ENCODE measurements at places on chromosomes 1 and 21.

GRCh38 chr1:10734375-10734774 lies 62.1 kb downstream of the CASZ1 start:
- no peak for DNase-seq

DNA sequence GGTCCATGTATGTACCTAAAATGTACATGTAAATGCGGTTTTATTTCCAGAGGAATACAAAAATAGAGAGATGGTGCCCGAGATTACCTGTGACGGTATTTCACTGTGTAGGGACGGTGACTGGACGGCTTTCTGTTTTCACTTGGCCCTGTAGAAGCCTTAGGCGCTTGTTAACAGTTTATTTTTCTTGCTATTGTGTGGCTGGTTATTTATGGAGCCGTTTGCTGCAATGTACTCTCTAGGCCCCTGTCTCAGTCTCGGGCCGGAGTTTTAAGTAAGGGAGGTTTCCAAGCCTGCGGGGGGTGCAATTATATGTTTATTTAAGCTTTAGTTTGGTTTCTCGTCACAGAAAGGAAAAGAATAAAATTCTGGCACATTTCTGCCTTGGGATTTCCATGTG lies 413 bp downstream of the EFCAB7 start:
- no peak for DNase-seq

GRCh38 chr21:46056450-46056903 lies 41.4 kb upstream of the COL6A2 start:
- no peak for DNase-seq

DNA sequence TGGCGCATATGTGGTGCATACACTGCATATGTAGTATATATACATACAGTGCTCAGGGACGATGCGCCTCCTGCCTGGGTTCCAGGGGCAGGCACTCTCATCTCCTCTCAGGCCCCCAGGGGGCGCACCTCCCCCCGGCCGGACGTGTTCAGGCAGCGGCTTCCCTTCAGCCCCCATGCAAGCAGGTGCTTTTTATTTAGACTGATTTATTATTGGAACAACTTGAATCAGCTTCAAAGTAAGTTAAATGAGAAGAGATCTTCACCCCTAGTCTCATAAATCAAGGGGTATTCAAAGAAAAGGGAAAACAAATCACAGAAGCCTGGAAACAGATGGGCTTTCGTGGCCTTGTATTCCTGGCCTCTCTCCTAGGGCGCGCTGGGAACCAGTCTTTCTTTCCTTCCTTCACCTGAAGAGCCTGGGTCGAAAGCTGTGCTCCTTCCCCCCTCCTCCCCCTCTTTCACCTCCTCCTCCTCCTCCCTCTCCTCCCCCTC lies 64.6 kb downstream of the UBIAD1 start:
- peak; percentile 55 for DNase-seq

DNA sequence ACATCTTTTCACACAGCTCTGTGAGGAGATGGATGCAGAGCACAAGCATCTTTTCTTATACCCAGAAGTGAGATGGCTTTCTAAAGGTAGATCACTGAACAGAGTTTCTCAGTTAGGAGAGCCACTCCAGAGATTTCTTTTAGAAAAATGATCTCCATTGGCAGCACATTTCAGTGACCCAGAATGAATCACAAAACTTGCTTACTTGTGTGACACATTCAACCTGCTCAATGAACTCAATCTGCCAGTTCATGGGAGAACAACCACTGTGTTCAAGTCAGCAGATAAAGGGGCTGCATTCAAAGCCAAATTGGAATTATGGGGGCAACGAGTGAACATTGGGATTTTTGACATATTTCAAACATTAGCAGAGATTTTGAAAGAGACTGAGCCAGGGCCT lies 78.3 kb downstream of the UCHL5 start:
- DNase-seq: no peak

GRCh38 chr1:119655154-119655553 lies 7.1 kb upstream of the ZNF697 start:
- DNase-seq: no peak

- DNase-seq: no peak
Observed at GRCh38 chr1:11502516-11502915, 23.6 kb downstream of the DISP3 start.

- no peak for DNase-seq
Observed at GRCh38 chr1:108028841-108029388, 63.9 kb upstream of the VAV3 start.

DNA sequence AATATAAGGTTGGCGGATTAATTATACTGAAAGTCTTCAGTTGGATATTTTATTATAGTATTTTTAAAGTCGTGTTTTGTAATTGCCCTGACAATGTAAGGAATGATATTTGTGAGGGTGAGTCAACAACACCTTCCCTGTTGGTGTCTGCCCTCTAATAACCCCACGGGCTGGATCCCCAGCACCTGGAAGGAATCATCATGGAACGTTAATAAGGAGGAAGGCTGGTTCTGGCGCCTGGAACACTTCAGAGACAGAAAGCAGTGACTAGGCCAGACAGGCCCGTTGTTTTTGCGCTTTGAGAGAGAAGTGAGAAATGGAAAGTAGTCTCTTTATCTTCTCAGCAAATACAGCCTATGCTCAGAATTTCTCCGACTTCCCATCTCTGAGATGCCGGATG lies 31.6 kb downstream of the TEX35 start:
- DNase-seq: no peak

DNA sequence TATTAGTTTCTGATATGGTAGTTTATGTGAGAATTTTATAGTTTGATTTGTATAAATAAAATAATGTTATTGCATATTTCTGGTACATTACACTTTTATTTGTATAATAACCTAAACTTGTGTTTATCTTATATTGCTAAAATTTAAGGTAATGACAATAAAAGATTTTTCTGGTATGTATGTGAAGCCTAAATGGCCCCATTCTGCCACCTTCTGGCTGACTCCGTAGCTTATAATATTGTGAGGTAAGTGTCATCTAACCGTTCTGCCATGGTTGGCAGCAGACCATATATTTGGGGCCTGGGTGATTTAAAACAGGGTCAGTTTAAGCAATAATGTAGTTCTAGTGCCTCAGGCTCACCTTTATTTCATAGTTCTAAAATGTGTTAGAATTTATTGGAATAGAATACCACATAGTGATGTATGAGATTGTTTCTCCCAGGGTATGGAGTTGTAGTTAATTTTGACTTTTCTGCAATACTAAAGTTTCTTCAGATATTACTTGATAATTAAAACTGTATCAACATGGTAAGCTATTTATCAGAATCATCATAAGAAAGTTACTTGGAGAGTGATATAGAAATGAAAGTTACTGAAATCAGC lies 21.2 kb upstream of the PRKACB start:
- DNase-seq: no peak

DNA sequence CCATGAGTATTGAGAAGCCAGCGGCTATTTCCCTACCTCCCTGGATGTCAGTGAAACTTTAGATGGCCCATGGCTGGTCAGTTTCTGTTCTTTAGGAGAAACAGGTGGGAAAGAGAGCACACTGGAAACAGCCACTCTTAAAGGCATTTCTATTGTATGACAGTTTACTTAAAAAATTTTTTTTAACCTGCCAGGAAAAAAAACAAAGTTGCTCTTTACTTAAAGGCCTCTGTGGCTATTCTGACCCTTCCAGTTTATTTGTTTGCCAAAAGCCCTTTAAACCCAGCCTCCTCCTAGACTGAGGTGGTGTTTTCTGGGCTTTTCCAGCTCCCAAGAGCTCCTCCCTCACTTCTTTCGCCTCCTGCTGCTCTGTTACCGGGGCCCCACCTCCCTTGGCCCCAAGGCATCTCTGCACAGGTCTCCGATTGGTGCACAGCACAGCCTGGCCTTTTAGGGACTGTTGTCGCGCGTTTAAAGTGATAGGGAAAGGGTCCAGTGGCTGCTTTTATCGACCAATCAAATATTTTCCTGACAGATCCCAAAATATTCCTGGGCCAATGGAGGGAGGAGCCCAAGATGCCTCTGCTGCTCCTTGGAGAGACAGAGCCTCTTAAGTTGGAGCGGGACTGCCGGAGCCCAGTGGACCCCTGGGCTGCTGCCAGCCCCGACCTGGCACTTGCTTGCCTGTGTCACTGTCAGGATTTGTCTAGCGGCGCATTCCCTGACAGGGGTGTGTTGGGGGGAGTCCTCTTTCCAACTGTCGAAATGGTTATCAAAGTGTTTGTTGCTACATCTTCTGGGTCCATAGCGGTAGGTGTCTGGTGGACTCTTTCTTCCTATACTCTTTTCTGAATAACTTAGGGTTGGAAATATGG lies at the start of gene SH3BGR:
SH3BGR (plus strand) TSS at position 639 of the 875 bp plus-strand sequence; CDS start at position 766, 127 bp downstream.
- DNase-seq: no peak

- no peak for DNase-seq
Observed at GRCh38 chr1:228961511-228961910, 226.2 kb downstream of the RHOU start.

GRCh38 chr1:241560146-241560848 lies 28.1 kb downstream of the KMO start:
- no peak for DNase-seq

DNA sequence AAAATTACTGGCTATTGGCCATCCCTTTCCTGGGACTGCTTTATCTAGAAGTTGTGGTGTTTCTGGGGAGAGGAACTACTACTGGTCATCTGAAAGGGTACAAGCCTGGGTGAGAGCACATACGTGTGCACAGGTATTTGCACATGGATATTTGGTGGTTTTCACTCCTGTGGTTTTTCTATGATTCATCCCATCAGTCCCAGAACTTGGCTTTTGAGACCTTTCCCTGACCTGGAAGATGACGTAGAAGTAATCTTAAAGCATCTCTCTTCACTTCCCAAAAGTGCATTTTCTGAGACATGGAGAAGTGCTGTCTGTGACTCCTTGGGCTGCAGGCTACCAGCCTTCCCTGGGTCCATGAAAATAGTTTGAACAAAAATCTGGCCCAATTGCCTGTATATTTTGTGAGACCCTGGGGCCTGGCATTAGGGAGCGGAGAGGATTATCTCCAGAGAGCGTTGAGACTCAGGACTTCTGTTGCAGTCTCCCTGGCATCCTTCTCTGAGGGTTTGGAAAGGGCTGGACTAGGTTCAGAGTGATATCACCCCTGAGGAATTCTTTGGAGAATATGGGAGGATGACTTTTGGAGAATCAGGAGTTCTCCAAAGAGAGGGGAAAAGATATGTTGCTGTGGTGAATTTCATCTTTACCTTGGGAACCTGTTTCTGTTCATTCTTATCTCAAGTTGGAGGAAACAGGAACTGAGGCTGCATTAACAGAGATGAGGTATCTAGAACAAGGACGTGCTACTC lies 130.8 kb downstream of the NOS1AP start:
- no peak for DNase-seq

GRCh38 chr1:167541003-167541402 lies 12.6 kb downstream of the CREG1 start:
- no peak for DNase-seq

DNA sequence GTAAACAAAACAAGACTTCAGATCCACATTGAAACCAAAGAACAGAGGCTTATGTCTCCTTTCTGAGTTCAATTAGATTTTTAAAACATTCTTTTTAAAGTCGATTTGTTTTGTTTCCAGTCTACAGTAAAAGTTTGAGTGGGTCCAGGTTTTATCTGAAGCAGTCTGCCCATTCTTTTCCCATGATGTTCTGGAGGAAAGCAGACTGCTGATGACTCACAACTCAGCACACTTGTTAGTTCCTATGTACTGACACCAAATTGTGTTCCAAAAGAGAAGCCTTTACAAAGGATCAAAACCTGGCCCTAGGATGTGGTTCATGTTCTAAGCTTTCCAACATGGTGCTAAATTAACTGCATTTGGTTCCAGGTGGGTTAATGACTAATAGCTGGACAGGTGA lies 11.4 kb upstream of the CCN1 start:
- no peak for DNase-seq

DNA sequence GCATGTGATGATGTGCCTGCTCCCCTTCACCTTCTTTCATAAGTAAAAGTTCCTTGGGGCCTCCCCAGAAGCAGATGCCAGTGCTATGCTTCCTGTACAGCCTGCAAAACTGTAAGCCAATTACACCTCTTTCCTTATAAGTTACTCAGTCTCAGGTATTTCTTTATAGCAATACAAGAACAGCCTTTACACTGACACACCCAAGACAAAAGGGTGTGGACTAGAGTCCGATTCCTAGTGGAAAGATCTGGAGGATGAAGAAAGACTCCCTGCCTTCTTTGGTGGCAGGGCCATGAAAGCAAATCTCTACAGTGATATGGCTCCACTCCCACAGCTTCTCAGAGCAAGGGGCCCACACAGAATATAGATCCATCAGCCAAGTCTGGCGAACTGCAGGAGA lies 209.7 kb upstream of the ST6GALNAC5 start:
- no peak for DNase-seq

DNA sequence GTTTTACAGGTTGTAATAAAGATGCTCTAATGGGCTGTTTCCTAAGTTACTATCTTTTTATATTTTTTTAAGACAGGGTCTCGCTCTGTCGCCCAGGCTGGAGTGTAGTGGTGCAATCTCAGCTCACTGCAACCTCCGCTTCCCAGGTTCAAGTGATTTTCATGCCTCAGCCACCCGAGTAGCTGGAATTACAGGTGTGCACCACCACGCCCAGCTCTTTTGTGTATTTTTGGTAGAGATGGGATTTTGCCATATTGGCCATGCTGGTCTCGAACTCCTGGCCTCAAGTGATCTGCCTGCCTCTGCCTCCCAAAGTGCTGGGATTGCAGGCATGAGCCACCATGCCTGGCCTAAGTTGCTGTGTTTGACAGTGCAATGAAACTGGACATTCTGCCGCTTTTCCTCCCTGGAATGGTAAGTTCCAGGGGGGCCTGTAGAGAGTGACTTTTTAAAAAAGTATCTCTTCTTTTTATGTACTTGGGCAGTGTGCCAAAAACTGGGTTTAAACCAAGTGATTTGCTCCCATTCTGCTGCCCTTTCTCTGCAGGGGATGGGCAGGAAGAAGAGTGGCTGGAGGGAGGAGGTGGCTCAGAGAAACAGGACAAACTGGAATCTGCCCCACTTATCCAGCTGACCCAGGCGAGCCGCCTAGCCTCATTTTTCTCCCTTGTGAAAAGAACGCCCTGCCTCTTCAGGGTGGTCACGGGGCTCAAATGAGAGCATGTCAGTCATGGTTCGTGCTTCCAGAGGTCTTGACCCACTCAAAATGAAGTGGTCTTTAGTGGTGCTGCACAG lies 2.3 kb downstream of the SLC37A1 start:
- no peak for DNase-seq

GRCh38 chr1:74426208-74426937 lies 86.0 kb downstream of the LRRC53 start:
- no peak for DNase-seq

GRCh38 chr1:181777812-181778211 lies 283.7 kb downstream of the ZNF648 start:
- DNase-seq: no peak

All from stimulated activated CD8-positive, alpha-beta memory T cell treated with anti-CD3 and anti-CD28 coated beads, Interleukin-7, amount 100 ng/mL, for 1 hour (primary cell).